Fibroblast of the aortic adventitia (primary cell): ENCODE measurements at places on chromosomes 16 and 17.

DNA sequence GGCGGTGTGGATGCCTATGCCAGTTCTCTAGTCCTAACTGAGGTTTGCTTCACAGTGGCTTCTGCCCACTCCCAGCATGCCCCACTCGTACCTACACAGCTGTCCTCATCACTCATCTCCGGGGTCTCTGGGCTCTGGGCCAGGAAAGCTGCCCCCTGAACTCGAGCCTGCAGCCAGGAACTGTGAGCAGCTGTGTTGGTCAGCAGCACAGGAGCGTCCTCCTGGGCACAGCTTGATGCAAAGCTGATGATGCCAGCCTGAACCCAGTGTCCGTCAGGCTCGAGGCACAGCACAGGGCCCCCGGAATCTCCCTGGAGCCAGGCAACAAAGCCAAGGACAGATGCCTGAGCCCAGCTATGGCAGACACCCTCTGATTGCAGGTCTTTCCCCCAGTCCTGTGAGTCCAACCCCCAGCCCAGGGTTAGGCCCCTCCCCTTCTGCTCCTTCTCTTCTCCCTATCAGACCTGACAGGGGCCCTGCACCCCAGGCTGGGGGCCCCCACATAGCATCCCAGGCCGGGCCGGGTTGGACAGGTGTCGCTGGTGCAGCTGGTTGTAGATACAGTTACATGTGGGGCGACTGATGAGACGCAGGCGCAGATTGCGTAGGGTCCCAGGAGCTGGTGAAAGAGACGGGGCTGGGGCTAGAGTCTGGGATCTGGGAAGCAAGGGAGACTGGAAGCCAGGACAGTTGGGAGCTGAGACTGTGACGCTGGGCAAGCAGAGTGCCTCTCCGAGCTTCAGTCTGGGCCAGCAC is 2.7 kb downstream of the PRSS53 start:
- DNase-seq, result no peak

DNA sequence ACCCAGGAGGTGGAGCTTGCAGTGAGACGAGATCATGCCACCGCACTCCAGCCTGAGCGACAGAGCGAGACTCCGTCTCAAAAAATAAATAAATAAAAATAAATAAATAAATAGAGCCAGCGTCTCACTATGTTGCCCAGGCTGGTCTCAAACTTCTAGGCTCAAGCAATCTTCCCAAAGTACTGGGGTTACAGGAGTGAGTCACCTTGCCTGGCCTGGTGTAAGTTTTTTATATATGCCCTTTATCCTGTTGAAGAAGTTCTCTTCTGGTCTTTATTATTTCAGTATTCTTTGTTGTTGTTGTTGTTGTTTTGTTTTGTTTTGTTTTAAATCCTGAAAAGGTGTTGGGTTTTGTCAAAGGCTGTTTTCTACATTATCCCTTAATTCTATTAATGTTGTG is 30.1 kb upstream of the ABCC1 start:
- DNase-seq, result no peak

DNA sequence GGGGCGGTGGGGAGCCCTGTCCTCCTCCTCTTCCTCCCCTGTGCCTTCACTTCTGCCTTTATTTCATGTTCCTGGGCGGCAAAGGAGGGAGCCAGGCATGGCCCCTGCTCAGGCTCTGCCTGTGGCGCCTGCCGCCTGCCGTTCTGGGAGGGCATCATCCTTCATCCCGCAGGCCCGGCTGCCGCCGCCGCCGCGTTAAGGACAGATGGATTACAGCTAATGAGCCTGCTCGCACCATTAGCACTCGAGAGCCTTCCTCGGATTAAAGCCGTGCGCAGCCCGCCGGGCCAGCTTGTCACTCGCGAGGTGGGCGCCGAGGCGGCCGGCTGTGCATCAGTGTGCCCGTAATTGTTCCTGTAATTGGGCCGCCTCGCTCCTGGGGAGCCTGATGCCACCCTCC is 127.7 kb upstream of the GSE1 start:
- DNase-seq, result no peak

GRCh38 chr17:74877592-74878548 is 5.1 kb upstream of the FDXR start:
- DNase-seq, result peak; percentile 60

DNA sequence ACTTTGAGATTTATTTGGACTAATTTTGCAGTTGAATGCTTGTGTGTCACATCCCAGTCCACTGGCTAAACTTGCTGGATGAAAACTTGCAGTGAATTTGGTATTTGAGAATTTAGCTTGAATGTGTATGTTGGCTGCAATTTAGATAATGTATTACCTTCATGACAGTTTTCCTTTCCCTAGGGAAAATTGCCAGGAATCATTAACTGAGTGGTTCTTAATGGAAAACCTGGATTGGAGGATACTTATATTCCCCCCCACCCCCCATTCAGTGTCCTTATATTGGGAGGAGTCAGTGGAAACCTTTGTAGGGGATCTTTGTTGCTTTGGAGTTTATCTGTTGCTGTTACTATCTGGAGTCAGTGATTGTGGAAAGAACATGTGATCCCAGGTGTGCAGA is 67.6 kb downstream of the KPNA2 start:
- DNase-seq, result peak; percentile 19

DNA sequence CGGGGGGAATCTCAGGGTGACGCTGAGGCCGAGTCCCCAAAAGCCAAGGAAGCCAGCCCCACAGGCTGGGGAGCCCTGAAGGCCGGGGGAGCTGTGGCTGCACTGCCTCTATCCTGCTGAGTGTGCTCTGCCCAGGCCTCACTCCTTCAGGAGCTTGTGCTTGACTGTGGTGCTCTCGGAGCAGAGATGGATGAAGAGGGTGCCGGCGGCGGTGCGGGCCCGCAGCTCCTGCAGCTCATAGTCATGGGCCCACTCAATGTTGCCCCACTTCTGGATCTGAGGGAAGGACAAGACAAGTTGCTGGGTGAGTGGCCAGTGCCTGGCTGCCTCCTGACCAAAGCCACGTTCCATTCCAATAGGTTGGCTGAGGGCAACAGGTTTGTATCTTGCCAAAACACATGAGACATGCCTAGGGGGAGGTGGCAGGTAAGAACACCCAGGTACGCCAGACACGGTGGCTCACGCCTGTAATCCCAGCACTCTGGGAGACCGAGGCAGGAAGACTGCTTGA is 20.5 kb downstream of the ATPAF2 start:
- no peak for DNase-seq

DNA sequence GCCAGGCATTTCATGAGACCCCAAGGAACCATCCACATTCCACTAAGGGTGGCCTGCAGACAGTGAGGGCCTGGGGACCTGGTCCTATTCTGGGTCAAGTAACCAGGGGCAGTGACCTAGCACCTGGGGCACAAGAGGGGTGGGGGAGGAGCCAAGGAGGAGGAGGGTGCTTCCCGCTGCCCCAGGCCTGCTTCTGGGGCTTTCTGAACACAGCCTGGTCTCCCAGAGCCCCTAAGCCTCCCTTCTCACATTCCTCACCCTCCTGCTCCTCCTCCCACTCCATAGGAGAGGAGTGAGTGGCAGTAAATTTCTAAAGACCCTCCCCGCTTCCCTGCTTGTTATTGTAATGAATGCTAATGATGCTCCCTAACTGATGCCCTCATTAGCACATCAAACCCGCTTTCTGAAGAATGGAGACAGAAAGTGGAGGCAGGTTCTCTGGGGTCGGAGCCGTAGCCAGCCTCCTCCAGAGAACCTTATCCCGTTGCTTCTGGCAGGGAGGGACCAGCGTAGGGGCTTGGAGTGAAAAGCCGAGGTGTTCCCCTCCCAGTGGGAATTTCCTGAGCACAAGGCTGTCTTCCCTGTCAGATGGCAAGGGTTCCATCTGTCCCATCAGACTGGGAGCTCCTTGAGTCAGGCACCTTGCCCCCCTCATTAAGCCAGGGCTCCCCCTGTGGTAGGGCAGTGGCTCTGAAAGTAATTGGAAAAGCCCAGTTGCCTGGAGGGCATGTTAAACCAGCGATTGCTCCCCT is 3.7 kb upstream of the SRCIN1 start:
- no peak for DNase-seq

- DNase-seq, result no peak
Observed at GRCh38 chr17:10156948-10157607, 41.3 kb downstream of the GAS7 start.

DNA sequence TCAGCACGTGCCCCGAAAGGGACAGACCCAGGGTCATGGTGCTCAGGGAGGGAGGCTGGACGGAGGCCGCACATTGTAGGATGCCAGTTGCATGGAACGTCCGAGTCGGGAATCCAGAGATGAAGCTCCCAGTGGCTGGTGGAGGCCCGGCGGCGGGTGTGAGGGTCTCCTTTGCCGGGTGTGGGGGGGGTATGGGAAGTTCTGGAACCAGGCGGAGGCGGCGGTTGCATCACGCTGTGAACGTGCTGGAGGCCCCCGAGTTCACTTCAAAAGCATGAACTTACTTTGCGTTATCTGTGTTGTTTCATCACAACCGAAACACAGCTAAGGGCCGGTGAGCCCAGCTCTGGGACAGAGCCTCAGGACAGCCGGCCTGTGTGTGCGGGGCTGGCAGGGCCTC is 73.4 kb upstream of the GNG13 start:
- no peak for DNase-seq

GRCh38 chr17:52032454-52032853 is 126.1 kb downstream of the CA10 start:
- DNase-seq, result no peak

DNA sequence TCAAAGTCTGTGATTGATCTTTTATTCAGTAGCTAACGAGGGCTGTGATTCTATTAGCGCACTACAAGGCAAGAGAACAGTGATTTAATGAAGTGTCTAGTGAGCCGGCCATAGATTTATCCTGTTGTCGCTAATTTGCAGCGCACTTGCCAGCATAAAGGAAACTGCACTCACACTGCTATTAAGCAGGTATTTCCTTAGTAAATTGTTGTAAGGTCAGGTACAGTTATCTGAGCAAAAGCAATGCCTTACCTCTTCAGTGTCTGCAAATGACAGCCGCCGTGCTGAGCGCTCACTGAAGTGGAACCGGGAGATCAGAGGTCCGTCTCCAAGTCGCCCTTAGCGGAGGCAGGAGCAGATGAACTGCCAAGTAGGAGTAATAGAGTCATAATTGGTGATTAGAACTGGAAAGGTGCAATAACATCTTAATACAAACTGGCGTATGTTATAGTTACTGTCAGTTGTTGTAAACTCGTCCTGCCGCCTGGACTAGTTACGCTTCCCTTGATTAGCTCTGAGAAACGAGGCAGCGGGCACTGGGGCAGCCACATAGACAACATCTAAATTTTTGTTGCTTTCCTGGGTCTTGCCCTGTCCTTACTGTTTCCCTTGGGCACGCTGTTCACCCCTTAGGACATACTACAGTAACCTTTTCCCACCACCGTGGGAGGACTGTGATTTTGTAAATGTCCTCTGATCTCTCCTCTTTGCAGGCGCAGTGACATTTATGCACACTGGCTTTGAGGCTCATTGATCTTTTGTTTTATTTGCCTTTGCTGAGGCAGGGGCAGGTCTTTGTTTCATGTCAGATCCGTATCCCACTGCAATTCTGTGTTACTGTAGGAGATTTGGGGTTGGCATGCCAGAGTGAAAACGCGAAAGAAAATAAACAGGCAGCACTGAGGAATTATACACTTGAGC is 363.1 kb downstream of the WWOX start:
- DNase-seq, result no peak

GRCh38 chr17:65941356-65941899 is 250.5 kb downstream of the CEP112 start:
- DNase-seq, result no peak

DNA sequence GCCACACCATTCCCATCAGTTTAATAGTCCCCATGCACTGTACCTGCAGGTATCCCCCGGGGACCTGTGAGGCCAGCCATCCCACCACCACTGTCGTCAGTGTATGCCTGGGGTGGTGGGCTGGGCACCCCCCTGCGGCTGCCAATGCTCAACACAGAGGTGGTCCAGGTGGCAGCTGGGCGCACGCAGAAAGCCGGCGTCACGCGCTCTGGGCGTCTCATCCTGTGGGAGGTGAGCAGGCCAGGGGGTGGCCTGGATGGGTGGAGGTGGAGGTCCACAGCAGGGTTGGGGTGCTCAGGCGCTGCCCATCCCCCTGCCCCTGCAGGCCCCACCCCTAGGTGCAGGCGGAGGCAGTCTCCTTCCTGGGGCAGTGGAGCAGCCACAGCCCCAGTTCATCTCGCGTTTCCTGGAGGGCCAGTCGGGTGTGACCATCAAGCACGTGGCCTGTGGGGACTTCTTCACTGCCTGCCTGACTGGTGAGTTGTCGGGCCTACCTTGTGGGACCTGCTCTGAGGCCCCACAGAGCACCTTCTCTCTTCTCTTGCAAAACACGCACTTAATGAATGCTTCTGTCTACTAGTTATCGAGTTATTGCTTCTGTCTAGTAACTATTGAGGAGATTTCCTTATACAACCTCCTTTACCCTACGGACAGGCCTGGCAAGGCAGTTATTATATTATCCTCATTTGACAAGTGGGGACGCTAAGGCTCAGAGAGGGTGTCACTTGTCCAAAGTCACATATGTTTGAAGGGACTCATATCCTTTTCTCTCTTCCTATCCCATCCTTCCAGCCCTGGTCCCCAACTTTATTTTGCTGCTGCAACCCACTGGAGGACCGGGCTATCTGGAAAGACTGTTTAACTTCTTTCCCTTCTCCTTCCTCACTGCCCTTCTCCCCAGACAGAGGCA is 5.8 kb upstream of the TRAF4 start:
- DNase-seq, result no peak

DNA sequence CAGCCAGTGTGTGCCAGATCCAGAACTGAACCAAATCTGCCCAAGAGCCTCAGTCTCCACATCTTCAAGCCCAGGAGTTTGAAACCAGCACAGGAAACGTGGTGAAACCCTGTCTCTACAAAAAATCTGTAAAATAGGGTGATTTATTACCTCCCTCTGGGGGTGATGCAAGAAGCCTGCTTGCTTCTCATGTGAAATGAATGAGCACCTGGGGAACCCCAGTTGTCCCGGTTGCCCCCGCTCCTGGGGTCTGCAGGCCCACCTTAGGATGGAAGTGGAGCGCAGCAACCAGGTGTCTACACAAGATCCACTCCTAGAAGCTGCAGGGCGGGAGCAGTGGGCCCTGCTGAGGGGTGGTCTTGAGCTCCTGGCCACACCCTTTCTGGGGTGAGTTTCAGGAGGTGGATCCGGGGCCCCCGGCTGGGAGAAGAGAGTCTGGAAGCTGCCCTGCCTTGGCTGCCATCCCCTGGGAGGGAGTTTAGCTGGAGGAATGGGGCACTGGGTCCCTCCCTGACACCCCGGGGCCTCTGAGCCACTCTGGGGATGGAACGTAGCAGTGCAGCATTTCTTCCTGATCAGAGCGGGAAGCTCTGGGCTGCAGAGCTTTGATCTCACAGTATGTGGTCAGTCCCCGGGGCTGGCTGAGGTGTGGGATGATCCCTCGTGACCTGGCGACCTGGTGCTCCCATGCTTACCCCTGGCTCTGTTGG is 117.8 kb downstream of the RAB11FIP4 start:
- DNase-seq, result no peak
